ENCODE measurements at places on chromosomes 6 and 20. TPM values are rescaled to one million over a fixed set of nuclear protein-coding genes. Genes with fewer than 3 reads are reported as not detected.

DNA sequence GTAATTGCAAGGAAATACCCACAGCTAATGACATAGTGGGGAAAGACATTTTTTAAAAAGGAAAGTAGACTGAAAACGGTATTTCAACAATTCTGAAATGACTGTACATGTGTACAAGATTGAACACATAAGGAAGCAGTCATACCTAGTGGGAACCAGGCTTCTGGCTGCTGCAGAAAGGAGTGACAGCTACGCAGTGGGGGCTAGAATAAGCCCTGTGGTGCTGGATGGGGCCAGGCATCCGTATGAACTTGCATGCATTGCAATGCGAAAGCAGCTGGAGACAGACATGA, 54.9 kb upstream of the GPR31 start:
- DNase-seq = no peak

- no peak for DNase-seq
These were observed 167.4 kb downstream of the COL21A1 start for GRCh38 chr6:56079751-56080540.

DNA sequence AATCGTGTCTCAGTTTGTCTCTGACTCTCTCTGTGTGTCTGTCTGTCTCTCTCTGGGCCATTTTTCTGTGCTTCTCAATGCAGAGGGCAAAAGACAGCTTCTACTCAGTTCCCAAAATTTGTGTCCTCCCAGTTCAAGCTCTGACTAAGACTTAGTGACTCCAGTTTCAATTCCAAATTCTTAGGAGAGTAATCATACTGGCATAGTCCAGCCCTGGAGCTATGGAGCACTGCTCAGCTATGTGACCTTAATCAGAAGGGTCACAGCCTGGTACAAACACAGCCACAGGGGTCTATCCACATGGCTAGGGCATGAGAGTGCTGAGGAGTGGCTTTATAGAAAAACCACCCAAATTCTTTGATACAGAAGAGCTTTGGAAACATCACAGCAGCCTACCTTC, 91.9 kb downstream of the FOXF2 start:
- DNase-seq = no peak

DNA sequence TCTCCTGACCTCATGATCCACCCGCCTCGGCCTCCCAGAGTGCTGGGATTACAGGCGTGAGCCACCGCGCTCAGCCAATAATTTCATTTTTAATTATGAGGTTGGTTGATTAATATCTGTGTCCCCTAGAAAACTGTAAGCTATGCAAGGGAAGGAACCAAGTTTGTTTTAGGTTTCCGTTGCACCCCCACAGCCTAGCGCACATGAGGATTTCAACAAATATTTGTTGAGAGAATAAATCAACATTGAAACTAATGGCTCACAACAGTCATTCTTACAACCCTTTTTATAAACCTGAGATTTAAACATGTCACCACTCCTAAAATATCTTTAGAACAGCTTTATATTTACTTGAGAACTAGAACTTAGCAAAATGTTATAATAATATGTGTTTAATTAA, 114.0 kb upstream of the CARMIL1 start:
- no peak for DNase-seq

GRCh38 chr6:104159045-104159618, 700.6 kb downstream of the HACE1 start:
- DNase-seq = no peak

DNA sequence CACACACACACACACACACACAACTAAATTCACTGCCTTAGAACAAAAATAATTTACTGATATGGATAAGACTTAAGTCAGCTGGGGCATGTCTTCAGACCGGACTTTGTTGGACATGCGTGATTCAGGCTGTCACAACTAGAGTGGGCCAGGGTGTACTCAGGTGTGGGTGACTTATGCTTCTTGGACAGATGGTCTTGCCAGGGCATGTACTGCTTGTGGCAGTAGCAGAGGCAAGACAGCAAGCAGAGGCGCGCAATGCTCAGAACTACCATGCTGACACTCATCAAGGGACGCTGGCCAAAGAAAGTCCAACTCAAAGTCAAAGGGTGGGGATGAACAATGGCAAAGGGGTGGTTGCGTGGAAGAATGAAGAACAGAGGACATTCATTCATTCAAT, 437.5 kb downstream of the CBLN4 start:
- no peak for DNase-seq

DNA sequence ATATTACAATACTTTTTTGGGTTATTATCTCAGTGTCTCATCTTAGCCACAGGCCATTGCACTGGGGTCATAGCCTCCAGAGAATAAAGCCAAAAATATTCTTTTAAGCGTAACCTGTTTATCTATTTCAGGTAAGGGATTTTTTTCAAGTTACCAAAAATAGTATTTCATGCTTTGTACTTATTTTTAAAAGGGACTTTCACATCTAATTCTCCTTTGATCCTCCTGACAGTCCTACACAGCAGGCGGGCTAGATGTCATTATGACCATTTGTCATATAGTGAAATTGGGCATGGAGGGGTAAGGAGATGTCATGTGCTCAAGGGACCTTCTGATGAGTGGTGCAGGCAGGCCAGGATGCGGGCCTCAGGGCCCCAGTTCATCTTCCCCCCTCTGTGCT, 68.9 kb downstream of the TBC1D7 start:
- no peak for DNase-seq

GRCh38 chr20:13008761-13009681, at the start of gene SPTLC3:
SPTLC3 (plus strand) TSS chr20:13008972; CDS start chr20:13009268, 296 bp downstream.
- peak; percentile 39 for DNase-seq

GRCh38 chr6:44572346-44572745, 184.8 kb downstream of the CDC5L start:
- no peak for DNase-seq

- DNase-seq = peak; percentile 86
These were observed 23.2 kb upstream of the FAM50B start for GRCh38 chr6:3825851-3826581.

DNA sequence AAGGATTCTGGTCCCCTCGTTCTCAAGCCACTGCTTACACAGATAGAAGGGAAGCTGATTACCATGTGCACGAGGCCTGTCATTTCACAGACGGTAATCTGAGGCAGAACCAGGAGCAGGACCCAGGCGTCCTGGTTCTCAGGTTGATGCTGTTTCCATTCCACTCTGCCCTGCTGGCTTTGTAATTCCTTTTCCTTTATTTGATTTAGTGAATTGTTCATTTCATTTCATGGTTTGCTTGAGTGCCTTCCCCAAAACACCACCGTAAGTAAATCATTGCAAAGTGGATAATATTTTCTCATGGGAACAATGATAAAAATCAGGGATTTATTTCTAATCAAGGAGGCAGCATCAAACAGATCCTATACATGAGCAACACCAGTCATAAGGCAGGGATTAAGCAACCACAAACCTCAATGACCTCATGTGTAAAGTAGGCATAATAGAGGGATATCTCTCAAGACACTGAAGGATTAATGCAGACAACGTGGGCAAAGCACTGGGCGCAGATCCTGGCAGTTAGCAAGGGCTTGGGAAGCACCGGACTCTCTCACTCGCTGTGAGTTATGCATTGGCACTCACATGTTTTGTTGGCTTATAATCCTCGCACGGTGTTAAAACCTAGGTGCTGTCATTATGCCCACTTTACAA, 229.5 kb upstream of the FOXQ1 start:
- DNase-seq = no peak

- no peak for DNase-seq
These were observed 3.6 kb upstream of the DNAJC5 start for GRCh38 chr20:63891061-63892002.

- DNase-seq = no peak
These were observed 41.4 kb downstream of the PKIB start for GRCh38 chr6:122651604-122652003.

DNA sequence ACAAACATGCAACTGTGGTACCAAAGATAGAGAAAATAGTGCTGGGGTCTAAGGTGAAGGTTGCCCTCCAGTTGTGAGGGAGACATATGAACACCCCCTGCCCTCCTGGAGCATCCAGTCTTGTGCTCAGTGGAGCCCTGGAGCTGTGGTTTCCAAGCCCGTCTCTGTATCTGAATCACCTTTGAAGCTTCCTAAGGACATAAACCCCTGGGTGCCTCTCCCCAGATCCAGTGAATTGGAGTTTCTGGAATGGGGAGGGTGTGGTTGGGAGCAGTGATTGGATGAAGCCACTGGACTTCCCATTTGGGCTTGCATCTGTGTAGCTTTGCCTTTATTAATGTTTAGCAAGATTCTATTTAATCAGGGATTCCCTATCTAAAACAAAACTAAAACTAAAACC, 22.4 kb upstream of the E2F3 start:
- DNase-seq = no peak

- no peak for DNase-seq
These were observed 376.5 kb upstream of the MAN1A1 start for GRCh38 chr6:119726086-119726485.

- no peak for DNase-seq
These were observed 248.2 kb downstream of the LAMA2 start for GRCh38 chr6:129130959-129131681.

- no peak for DNase-seq
These were observed 52.4 kb upstream of the MRPS10 start for GRCh38 chr6:42269974-42270510.

DNA sequence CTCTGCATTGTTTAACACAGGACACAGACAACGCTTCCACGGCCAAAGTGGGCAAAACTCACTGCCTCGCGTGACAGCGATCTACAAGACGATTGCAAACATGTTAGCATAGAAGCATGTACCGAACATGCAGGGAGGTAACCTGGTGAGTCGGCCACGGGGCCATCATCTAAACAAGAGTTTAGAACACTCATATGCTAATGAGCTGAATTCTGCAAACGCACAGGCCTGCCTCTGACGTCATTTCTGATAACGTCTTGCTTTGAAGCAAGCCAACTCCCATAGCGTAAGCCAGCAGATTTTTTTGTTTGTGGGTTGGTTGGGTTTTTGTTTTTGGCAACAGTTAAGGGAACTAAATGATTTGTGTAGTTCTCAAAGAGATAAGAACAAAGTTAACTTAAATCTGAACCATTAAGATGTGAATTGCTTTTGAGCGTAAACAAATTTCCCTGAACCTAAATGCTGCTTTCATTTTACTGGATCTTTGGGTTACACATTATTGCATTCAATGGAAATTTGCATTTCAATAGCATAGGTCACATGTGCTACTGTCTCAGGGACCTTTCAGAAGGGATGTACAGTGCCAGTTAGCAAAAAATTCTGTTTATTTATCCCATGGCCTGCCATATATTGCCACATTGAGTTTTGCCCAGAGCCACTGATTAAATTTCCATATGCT, 184.5 kb upstream of the PDE10A start:
- no peak for DNase-seq

DNA sequence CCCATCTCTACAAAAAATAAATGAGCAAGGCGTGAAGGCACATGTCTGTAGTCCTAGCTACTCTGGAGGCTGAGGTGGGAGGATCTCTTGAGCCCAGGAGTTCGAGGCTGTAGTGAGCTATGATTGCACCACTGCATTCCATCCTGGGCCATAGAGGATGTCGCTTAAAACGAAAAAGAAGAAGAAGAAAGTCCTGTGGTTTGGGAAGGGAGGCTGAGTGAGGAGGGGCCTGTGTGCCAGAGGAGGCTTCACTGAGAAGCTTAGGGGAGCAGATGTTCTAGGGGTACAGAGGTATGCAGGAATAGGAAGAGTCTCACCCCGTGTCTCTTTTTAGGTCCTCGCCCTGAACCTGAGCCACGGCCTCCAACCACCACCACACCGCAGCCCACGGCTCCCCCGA, 4.2 kb downstream of the MMP9 start:
- DNase-seq = no peak

The TP53TG5 gene
- 0.52 TPM for total RNA-seq

The SLC44A4 gene
- total RNA-seq = 238 TPM

The DLK2 gene
- total RNA-seq = 0.86 TPM

The CNR1 gene
- 0.31 TPM for total RNA-seq

The LINC00237 gene
- total RNA-seq = not detected

The AGER gene
- 14.3 TPM for total RNA-seq

The CCDC170 gene
- total RNA-seq = 0.26 TPM

The RSPO4 gene
- not detected for total RNA-seq

The MACROD2 gene
- 28.1 TPM for total RNA-seq

The MEP1A gene
- not detected for total RNA-seq

The GTPBP2 gene
- total RNA-seq = 186 TPM

The DSN1 gene
- total RNA-seq = 42.5 TPM

The FKBP1C gene
- 0.35 TPM for total RNA-seq

All from Calu3 (cell line).